ENCODE measurements at places on chromosomes 12 and 14.

- no peak for DNase-seq
Measured at GRCh38 chr14:22552001-22552826, 36.8 kb downstream of the DAD1 start.

GRCh38 chr14:104600805-104601204 is 3.8 kb downstream of the TMEM179 start:
- no peak for DNase-seq

DNA sequence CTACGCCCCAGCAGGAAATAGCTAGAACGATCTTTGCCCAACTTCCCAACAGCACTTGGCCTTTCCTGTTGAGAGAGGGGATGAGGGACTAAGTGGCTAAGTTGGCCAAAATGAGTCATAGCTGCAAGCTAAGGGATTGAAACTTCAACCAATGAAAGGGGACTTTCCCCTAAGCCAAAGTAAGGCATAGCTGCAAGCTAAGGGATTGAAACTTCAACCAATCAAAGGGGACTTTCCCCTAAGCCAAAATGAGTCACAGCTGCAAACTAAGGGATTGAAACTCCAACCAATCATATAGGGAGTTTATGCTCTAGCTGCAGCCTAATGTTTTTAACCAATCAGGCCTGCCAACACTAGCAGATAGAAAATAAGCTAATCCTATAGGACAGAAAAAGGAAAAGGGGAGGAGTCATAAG is 100.5 kb upstream of the SSTR1 start:
- DNase-seq: no peak

GRCh38 chr12:70721656-70722357 is 84.6 kb upstream of the PTPRB start:
- DNase-seq: no peak
